ENCODE measurements at places on chromosomes 3 and 15. TPM values are rescaled to one million over a fixed set of nuclear protein-coding genes. Genes with fewer than 3 reads are reported as not detected.

The CKMT1A gene
- 8.2 TPM for total RNA-seq

The SLC15A2 gene
- total RNA-seq: 15.2 TPM

The PLXND1 gene
- total RNA-seq: 47.4 TPM

The RAD51 gene
- 2.4 TPM for total RNA-seq

DNA sequence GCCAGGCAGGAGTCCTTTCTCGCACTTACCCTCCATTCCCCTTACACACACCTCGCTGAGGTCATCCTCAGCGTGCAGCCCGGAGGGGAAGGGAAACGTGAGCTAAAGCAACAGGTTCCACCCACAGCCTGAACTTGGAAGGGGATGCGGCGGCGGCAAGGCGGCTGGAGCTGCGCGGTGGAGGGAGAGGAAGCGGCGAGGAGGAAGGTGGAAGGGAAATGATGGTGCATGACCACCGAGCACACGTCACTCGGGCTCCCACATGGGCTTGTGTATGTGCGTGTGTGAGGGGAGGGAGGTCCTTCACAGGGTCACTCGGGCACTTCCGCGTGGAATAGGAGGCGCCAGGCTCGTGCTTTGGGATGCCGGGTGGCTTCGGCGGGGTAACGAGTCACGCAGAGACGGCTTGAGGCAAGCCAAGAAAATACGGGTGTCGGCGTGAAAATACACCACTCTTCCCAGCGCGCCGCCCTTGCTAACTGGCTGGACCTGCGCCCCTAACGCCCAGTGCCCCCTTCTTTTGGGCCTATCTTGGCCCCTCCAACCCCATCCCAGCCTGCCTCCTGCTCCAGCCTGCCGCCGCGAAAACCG, 225.5 kb upstream of the IL12A start:
- DNase-seq: peak; percentile 53

DNA sequence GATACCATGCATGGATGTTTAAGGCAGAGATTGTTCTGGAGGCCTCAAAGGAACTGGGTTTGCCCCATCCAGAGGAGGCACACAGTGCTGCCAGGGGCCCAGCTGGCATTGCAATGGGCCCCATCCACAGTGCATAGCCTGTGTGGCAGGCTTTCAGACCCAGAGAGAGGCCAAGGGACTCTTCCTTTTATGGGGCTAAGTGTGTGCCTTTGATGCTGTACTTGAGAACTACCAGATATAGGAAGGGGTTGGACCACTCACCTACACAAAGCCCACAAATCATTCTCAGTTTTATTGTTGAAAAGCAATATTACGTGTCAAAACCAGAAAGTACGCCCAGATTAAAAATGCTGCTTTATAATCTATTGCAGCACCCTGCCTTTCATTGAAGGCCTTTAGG, 134.9 kb downstream of the EPHB1 start:
- no peak for DNase-seq

DNA sequence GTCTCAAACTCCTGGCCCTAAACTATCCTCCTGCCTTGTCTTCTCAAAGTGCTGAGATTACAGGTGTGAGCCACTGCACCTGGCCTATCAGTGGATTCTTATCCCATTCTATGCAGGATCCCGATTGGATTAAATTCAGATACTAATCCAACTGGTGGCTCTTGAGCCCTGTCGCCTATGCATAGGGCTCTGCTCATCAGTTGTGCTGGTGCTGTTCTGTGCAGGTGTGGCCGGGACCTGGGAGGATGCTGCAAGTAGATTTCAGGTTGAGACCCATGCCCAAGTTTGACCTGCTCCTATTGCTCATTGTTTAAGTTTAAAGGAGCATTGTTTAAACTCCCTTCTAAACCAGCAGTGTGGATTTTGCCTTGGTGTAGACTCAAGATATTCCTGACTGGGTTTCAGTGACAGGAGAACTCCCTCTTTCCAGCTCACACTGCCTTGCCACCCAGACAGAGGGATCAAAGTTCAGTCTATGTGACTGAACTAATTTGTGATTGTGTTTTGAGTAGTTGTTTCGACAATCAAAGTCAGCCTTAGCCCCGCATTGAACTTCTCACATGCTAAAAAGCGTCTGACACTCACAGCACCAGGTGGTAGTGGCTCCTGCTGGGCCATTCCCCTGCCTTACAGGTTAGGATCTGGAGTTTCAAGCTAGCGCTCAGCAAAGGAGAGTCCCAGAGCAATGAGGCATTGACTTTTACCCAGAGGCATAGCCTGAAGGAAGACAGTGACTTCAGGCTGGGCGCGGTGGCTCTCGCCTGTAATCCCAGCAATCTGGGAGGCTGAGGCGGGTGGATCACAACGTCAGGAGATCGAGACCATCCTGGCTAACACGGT, 45.0 kb upstream of the PIK3CB start:
- DNase-seq: no peak

GRCh38 chr15:72285927-72286516, 13.7 kb upstream of the PARP6 start:
- no peak for DNase-seq

- no peak for DNase-seq
Observed at GRCh38 chr15:68782589-68783161, 38.0 kb downstream of the ANP32A start.

- peak; percentile 70 for DNase-seq
Observed at GRCh38 chr15:40470423-40471104, at the start of gene CHST14. Gene CHST14, plus strand, starts transcription at chr15:40470984. Its CDS starts 230 bp downstream, at chr15:40471214.

- no peak for DNase-seq
Observed at GRCh38 chr3:182094321-182094720, 382.6 kb downstream of the SOX2 start.

DNA sequence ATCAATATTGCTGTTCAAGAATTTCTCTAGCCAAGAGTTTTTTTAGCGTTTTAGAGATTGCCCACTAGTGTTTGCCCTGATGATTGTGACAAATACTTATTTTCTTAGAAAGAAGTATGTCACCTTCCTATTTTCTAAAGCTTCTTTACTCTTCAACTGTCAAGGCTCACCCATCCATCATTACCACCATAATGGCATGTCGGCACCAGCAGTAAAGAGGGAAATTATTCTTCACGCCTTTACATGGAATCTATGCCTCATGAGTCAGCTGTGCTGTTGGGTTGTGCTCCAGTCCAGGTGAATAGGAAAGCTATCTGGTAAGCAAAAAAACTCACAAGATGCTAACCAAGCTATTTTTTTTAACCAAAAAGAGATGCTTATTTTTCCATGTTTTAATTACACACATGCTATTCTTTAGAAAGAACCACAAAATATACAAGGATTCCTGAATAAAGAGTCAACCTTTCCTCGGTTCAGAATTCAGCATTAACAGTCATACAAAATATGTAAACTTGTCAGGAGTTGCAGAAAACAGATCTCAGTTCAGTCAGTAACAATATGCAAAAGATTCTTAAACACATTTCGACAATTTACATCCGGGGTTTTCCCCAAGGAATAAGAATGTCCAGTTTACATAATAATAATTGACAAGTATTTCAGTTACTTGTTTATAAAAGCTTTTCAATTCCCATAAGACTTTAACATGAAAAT, 128.0 kb downstream of the ATP8B4 start:
- DNase-seq: no peak

DNA sequence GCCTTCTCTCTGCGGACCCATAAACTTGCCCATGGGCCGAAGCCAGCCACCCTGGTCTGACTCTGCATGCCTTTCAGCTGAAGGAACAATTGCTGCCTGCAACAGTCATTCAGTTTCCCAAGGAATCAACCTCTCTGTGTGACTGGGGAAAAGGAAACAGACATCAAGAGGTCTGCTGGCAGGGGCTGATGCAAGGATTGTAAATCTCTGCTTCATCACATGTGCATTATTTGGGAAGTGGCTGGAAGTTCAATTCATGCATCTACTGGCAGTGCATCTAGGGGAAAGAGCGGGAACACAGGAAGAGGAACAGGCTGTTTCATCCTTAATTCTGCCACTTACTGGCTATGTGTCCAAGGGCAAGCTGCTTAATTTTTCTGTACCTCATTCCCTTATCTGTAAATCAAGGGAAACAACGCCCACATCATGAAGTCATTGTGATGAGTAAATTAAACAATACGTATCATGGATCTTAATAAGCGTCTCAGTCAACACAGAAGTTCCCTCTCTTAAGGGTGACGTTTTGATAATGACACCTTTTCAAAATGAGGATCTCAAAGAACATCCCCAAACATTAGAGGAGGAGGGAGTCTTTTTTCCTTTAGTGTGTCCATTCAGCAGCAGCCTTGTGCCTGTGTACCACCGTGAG, 17.4 kb upstream of the ADPGK start:
- DNase-seq: no peak

DNA sequence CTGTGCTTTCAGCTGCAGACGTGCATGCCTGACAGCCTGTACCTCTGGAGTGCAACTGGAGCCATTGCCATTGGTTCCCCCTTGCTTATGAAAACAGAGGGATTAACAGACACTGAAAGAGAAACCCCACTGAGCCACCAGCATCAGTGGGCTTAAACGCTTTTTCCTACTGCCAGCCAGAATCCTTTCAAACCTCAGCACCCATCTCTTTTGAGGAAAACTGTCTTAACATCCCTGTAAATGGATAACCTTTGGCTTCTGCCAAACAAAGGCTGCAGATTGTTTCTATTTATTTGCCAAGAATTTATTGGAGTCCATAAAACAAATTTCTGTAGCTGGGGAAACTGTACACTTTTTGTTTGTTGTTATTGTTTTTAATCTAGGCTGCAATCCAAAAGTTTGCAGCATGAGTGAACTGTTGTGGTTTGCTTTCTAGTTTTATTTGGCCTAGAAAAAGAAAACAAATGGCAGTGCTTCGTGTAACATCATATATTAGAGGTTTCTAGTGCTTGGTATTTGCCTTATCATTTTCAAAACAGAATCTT, 369.2 kb upstream of the IL12A start:
- no peak for DNase-seq

DNA sequence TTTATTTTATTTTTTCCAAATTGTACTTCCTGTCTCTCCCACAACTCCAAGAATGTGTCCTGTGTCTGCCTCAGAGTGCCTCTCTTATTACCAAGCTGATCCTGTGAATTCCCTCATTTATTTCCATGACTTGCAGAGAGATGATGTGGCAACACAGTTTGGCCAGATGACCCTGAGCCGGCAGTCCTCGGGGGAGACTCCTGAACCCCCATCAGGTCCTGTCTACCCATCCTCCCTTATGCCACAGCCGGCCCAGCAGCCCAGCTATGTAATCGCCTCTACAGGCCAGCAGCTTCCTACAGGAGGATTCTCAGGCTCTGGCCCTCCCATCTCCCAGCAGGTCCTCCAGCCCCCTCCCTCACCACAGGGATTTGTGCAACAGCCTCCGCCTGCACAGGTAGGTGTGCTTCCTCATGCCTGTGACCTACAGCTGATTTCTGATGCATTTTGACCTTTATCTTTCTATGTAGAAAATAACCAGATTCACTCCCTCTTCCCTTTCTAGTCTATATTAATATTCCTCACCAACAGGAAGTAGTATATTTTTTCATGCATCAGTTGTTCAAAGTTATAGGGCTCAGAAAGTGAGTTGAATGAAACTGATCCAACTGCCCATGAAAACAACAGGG, 100.0 kb downstream of the ARPP21 start:
- DNase-seq: no peak

DNA sequence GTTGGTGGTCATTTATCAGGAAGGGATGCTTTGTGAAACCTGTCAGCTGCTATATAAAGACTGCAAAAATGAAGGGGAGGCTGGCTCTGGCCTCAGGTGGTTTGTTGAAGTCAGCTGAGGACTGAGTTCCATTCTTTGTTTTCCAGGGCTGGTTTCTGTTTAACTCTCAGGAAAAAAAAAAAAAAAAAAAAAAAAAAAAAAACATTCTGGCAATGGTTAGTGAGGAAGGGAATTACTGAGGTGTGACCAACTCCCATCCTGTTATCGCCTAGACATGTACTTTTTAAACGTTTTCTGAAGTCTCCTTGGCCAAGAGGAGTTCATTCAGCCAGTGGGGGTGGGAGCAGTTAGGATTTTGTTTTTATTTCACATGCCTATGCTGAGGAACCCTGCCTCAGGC, 316.3 kb downstream of the OXSM start:
- no peak for DNase-seq

Data from cerebellum (tissue), 4 donors.